ENCODE measurements at places on chromosomes 3 and 15. TPM values are rescaled to one million over a fixed set of nuclear protein-coding genes. Genes with fewer than 3 reads are reported as not detected.
A peak's percentile ranks its signal among the peaks of the same experiment; 100 is the strongest.

Gene C3orf20
- 0.05 TPM for polyA plus RNA-seq

Gene B3GALNT1
- 18.5 TPM for polyA plus RNA-seq

DNA sequence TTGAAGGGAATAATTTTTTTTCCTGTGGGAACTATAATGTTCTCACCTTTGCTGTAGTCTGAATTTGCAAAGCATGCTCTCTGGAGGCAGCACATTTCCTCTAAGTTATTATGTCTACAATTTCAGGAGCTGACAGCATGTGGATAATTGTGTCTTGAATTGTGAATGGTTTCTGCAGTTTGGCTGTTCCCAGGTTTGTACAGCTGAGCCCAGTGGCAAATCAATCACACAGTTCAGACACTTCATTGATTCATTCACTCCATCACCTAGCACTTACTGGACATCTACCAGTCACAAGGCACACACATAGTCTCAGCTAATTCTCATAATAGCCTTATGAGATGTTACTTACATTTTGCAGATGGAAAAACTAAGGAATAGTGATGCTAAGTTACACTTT is 219.0 kb upstream of the ROPN1 start:
- DNase-seq: no peak

DNA sequence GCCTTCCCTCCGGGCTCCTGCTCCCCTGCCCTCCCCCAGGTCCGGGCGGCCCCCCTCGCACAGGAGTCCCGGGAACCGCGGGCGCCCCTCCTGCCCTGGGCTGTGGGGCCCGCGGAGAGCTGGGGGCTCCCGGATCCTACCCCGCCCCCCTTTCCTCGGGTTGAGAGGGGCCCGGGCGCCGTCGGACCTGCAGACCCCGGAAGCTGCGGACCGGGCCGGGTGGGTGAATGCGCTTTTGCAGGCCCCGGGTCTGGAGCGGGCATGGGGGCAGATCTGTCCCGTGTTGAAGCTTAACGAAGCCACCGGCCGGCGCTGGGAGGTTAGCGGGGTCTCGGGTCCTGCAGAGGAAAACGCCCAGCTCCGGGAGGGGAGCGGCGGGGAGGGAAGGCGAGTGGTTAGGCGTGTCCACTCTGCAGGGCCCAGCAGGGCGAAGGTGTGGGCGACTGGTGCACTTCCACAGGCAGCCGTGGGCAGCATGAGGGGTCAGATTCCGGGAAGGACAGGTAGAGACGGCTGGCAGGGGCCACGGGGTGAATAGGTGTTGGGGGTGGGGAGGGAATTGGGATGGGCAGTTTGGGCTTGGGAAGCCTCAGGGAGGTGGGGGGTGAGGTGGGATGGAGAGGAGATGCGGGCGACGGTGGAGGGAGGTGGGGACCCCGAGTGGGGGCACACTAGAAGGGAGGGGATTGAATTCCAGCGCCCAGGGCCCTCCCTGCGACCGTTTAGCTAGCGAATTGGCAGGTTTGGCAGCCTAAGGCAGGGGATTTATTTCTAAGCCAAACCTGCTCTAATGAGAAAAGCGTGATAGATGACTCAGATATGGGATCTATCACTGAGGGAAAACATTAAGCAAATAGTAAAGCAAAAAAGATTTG is 635 bp downstream of the CD276 start:
- DNase-seq: no peak

Gene C3orf85
- polyA plus RNA-seq: not detected

Gene PPM1L
- polyA plus RNA-seq: 11.3 TPM

- DNase-seq: no peak
Observed at GRCh38 chr15:62797171-62797570, 245.4 kb upstream of the TPM1 start.

DNA sequence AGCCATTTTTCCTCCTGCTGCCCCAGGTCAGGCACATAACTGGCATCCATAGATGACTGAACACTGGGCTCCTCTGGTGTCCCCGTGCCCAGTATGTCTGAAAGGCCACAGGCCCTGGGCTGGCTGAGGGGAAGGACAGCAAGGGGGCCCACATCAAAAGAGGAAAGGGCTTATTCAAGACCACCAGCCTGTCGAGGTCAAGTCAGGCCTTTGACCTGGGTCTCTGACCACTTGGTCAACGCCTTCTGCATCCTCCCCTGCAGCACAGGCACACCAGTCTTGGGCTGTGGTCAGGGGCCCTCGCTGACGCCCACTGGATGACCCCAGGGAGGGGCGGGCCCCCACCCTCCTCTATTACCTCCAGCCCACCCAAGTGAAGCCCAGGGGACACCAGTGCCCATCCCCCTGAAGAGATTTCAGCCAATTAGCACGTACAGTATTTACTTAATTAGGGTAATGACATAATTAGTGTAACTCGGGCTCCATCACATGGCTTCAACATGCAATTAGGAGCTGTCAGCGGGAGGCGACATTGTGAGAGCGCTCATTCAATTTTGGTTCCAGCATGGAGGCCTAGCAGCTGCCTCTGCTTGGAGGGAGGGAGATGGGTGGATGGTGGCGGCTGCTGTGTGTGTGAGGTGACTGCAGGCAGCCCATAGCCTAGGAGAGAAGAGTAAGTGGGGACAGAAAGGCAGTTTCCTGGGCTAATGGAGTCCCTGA is 13.5 kb upstream of the DNAH1 start:
- DNase-seq: no peak

- no peak for DNase-seq
Observed at GRCh38 chr15:25787855-25788520, 75.1 kb downstream of the ATP10A start.

Gene NEIL1
- polyA plus RNA-seq: 8.9 TPM

- no peak for DNase-seq
Observed at GRCh38 chr15:40182358-40183029, 21.6 kb downstream of the BUB1B start.

GRCh38 chr15:64635499-64636495 is 139.6 kb downstream of the RBPMS2 start:
- no peak for DNase-seq

Gene TEX9
- polyA plus RNA-seq: 9.0 TPM

DNA sequence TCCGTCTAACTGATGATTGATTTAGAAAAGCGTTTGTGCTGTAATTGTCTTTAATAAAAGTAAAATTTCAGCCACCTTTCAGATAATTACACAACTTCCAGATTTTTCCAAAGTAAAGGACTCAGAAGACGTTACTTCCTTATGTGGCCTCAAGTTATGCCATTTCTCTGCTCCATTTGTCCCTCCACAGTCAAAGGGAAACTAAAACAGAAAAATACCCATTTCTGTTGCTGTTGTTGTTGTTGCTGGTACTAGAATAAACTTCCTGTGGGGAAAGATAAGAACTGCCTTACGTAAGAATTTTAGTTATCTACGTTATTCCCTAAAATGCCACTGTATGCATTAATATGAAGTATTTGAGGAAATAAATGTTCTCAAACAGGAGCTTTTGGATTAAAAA is 153.9 kb downstream of the P3H2 start:
- DNase-seq: no peak

GRCh38 chr15:77402740-77403379 is 17.0 kb downstream of the PEAK1 start:
- DNase-seq: no peak

DNA sequence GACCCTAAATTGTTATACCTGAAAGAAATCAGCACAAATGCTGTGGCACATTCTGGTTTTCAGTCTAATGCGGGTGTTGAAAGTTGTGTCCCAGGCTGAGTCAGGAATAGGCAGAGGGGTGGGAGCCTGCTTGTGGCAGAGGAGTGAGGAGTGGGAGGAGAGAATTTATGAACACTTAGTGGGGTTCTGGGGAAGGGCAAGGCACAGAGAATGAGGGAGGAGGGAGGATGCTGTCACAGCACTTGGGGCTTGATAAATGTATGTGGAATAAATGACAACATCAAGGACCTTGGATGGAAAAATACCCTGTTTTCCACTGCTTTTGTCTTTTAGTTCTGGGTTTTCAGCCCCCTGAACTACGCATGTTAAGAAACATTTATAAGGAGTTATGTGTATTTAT is 49.3 kb downstream of the ZNF621 start:
- no peak for DNase-seq

Gene HAPLN3
- 9.5 TPM for polyA plus RNA-seq

GRCh38 chr3:140898340-140899180 is 43.1 kb upstream of the SLC25A36 start:
- DNase-seq: peak; percentile 36

Gene FRMD5
- polyA plus RNA-seq: 0.57 TPM

GRCh38 chr3:189360291-189360690 is 188.5 kb downstream of the TPRG1 start:
- no peak for DNase-seq

- DNase-seq: no peak
Observed at GRCh38 chr15:29911705-29912104, 89.4 kb upstream of the TJP1 start.

DNA sequence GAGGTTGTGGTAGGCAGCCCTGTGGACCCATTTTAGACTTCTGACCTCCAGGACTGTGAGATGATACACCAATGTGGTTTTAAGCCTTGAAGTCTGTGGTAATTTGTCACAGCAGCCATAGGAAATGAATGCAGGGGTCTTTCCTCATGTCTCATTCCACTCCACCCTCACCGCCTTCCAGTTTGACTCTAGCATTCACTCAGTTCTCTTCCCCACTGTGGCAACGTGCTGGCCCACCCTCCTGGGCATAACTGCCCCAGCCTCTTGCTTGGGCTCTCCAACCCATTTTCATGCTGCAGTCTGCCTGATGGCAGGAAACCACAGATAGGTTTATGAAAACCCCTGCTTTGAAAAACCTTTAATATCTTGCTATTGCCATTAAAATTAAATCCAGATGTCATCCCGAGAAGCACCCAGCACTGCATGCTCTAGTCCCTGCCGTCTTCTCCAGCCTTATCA is 7.3 kb upstream of the TRNT1 start:
- no peak for DNase-seq

- DNase-seq: no peak
Observed at GRCh38 chr3:106097817-106098435, 229.1 kb upstream of the CBLB start.

Gene DPPA2
- polyA plus RNA-seq: not detected

DNA sequence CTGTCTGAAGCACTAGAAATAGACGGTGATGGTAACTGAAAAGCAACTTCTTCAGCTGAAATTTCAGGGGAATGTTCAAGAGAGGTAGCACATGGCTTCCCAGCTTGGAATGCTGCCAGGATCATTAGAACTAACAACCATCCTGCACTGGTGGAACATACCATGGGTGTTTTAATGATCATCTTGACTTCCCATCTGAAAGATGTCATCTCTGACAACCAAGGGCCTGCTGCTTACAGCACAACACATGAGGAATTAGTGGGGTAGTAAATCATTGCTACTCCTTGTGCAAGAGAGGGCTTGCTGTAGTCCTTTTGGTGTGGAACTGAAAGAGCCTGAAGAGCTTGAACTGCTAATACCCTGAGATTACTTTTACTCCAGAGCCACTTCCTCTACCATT is 853.7 kb downstream of the MCTP2 start:
- no peak for DNase-seq

DNA sequence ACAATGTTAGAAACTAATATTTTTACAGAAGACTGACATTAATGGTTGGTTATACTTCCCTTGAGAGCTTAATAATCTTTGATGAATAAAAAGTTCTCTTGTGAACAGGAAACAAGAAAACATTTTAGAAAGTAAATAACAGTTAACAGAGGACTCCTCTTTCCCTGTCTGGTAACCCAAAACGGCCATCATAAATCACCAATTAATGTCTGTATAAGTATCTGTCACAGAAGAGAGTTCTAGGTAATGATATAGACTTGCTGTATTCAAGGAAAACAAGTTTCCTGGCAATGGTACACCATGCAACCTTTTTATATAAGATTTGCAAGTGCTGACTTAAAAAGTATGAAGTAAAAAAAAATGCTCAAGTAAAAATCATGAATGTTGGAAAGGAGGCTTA is 426.7 kb downstream of the SOX2 start:
- DNase-seq: no peak

Gene TICRR
- 5.1 TPM for polyA plus RNA-seq

DNA sequence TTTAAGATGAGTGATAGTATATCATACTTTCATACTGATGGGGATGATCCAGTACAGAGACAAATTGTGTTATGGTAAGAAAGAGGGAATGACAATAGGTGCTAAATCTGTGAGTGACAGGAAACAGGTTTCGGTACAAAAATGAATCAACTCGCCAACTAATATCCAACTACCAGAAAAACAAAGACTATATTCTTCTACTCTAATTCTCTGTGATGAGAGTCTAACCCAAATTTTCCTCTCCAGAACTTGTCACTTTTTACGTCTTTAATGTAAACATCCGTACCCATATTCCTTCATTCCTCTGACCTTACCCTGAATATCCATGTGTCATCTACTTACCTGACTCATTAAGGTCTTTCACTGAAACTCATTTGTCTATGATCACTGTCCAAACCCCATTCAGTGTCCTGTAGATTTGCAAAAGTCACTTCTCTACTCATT is 39.6 kb downstream of the SCAPER start:
- DNase-seq: no peak

GRCh38 chr3:105345156-105345555 is 21.6 kb upstream of the ALCAM start:
- DNase-seq: no peak

Gene ZPLD1
- polyA plus RNA-seq: not detected

Gene ALPK3
- 63.9 TPM for polyA plus RNA-seq

DNA sequence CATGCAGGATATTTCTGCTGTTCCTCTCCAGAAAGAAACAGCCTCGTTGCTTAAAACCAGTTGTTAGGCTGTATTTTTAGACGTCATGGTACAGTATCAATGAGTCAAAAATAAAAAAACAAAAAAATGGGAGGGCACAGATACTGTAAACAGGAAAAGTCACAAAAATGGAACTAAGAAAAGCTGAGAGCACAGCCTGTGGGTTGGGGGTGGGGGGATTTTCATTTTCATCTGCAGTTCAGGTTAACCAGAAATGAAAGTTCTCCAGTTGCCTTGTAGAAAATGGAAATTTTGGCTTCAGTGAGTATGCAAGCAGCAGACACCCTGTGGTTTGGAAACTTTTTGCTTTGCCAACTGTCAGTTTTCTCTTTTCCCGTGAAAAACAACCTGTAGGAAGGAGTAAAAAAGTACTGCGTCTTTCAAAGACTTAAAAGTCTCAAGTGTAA is 59.0 kb downstream of the FRMD4B start:
- peak; percentile 50 for DNase-seq

Gene IQCH
- polyA plus RNA-seq: 1.5 TPM
